Dermis microvascular lymphatic vessel endothelial cell (primary cell): ENCODE measurements at places on chromosomes 1 and 21.

GRCh38 chr1:154626456-154627256 lies 18.7 kb upstream of the ADAR start:
- no peak for DNase-seq

- no peak for DNase-seq
Measured at GRCh38 chr1:247962911-247963588, 2.0 kb upstream of the OR2AK2 start.

DNA sequence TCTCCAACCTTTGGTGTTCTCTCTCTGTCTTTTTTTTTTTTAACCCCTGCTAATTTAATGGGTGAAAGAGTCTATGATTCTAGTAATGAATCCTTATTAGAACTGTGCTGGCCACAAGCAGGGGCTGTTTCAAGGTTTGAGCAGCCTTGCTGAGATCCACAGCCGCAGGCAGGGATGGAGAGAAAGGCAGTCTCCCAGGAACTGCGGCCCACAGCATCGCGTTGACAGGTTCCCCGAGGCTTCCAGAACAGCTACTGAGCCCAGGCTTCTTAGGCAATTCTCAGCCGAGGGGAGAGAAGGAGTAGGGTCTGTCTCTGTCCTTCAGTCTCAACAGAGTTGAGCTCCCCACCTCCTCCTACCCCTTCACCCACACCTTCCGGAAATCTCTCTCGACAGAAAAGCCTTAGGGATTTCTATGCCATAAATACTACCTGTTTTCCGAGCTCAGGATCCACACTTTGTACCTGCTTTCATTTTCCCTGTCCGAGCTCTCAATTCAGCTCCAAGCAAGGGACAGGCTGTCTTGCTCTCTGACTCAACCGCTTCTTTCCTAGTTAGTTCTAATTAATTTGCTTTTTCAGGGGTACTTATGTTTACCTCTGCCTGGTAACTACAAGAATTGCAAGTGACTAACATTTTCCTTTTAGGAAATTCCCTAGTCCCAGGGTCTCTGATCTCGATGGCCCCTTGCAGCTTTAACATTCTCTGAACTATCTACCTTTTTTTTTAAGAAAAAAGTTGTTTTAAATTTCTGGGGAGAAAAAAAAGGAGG lies 6.7 kb upstream of the CASZ1 start:
- DNase-seq: no peak

GRCh38 chr1:8004803-8005573 lies 21.1 kb downstream of the ERRFI1 start:
- DNase-seq: peak; percentile 84

- DNase-seq: peak; percentile 61
Measured at GRCh38 chr1:53878492-53879105, 11.0 kb downstream of the YIPF1 start.
